Smooth muscle cell of the brain vasculature (primary cell): ENCODE measurements at places on chromosomes 13 and 19.

GRCh38 chr13:113748101-113748861 is 10.7 kb upstream of the TMEM255B start:
- DNase-seq, result no peak

GRCh38 chr13:25727250-25727649 is 324.6 kb downstream of the SHISA2 start:
- no peak for DNase-seq

DNA sequence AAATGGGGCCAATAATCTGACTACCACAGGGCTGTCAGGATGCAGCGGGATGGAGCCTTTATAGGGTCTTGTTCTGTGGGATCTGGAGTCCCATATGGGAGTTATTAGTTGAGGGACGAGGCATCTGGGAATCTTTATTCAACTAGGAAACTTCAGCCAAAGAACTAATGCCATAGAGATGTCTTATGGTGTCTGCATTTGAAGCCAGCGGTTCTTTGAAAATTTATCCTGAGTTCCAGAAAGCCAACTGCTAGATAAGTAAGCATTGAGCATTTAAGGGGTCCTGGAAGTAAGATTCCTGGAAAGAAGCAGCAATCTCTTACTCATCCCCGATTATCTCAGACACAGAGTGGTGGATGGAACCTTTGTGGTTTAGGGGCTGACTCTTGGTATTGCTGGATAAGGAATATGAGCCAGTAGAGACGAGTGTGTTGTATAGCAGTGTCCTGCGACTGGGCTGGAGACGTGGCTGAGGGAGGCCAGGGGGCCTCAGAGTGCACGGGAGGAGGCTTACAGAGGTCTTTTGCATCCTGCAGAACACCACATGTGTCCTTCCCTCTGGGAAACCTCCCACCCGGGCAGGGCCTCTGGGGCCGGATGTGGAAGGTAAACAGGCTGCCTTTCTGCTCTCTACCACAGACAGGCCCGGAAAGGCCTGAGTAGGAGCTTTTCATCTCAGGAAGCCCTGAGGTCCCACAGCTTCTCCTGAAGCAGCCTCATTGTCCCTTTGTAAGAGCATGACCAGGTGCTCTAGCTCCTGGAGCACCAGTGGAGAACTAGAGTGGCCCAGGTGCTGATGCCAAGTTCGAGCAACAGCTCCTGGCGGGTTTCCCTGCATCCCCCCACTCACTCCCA is 28.8 kb downstream of the ACTN4 start:
- DNase-seq, result no peak

DNA sequence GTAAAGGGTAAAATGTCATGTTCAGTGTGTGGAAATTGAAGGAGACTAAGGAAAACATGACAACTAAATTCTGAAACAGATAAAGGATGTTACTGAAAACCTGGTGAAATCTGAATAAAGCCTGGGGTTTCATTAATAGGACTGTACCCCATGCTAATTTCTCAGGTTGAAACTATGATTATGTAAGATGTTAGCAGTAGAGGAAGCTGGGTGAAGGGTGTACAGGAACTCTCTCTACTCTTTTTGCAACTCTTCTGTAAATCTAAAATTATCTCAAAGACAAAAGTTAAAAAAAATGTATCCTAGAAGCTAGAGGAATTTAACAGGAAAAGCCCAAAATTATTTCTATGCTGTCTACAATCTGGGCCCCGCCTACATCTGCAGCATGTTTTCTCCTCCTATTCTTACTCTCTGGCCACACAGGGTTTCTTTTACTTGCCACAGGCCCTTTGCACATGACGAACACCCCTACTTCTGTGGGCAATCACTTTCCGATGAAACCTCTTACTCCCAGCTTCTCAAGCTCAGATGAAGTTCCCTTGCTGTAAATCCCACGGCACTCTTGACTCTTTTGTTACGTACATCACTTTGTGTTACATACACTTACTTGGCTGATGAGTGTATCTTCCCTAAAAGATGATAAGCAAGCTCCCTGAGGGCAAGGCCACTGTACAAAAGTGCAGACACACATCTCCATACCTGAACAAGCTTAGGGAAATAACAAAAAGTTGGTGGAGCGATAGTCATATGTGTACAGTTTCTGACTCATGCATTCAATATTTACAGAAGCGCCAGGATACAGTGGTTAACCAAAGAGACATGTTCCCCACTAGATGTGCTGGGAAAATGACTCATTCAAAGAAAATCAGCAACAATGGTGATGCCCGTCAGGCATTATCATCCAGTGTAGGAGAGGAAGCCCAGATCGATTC is 32.6 kb downstream of the RUBCNL start:
- peak; percentile 82 for DNase-seq

GRCh38 chr13:65965501-65965900 is 1264.6 kb downstream of the PCDH9 start:
- DNase-seq, result no peak

DNA sequence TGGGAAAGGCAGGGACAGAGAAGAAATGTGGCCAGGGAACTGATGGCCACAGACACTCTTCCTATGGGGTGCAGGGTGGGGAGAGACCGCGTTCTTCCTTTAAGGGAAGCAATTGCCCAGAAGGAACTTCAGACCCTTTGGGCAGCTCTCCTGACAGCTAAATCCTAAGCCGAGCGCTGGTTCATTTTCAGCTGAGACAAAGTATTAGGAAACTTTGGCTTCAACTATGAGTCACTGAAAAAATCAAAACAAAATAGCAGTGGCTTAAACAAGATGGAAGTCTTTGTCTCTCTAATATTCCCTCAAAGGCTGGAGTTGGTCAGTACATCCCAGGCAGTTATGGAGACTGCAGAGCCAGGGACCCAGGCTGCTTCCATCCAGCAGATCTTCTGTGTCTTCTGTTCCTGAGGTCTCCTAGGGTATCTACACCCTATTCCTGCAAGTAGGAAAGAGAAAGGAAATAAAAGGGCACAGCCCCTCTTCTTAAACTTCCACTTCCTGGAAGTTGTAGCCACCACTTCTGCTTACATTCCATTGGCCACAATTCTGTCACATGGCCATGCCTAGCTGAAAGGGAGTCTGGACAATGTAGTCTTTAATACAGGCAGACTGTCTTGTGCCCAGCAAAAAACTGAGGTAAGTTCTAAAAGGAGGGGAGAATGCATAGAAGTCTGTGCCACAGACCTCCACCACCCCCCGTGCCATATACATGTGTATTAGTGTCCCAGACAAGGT is 163.5 kb downstream of the KATNAL1 start:
- DNase-seq, result no peak

- DNase-seq, result no peak
Measured at GRCh38 chr13:18949970-18950369, 231.7 kb downstream of the TUBA3C start.

- no peak for DNase-seq
Measured at GRCh38 chr19:27671876-27672275, 1541.1 kb downstream of the UQCRFS1 start.

DNA sequence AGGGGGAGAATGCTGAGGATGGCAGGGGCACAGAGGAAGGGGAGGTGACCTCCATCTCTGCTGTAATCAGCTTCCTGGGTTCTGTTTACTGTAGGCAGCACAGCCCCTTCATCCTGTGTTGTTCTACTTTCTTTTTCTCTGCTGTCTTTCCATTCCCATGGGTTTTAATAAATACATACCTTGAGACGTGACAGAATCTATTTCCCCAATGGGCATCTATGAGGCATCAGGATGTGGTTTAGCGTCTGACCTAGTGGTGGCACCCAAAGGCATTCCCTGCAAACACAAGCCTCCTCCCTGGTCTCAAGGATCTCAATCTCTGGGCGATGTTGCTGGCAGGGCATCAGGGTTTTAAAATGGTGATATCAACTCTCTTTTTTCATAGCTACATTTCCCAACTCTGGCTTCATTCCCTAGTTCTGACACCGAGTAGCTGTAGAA is 60.8 kb downstream of the ALOX5AP start:
- no peak for DNase-seq

GRCh38 chr19:53624771-53625545 is 6.8 kb upstream of the DPRX start:
- DNase-seq, result no peak

DNA sequence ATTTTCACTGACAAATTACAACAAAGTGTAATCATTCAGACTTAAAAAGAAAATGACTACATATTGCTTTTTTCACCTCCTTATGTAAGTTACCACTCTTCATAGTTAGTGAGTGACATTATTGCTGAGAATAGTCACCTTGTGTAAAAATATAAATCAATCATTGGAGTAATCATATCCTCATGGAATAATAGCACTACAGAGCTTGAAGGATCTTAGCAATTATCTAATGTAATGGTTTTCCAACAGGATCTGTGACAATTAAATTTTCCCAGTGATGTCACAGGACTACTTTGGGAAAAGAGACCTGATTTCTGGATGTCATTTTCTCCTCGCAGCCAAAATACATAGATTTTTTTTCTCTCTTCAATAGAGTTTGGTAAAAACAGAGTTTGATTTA is 833.0 kb upstream of the PCDH9 start:
- DNase-seq, result no peak

GRCh38 chr19:52651956-52652355 is 13.8 kb upstream of the ZNF83 start:
- no peak for DNase-seq

- DNase-seq, result no peak
Measured at GRCh38 chr13:107324416-107325204, 756.7 kb upstream of the ARGLU1 start.

DNA sequence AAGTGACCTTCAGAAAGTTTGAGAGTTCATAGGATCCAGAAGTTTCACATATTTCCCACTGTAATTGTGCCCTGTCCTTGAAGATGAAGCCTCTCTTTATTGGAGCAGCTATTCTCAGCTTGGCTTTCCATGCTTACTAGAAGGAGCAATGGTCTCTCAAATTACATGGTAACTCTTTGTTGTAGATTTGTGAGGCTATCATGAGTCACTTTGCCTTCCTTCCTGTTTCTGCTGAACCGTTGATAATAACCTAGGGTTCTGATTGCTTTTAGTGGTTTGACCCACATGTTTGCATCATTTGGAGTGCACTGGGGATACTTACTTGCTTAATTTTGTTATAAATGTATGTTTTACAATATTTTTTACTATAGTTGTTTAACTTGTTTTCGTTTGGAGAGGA is 772.9 kb upstream of the SLITRK6 start:
- no peak for DNase-seq

DNA sequence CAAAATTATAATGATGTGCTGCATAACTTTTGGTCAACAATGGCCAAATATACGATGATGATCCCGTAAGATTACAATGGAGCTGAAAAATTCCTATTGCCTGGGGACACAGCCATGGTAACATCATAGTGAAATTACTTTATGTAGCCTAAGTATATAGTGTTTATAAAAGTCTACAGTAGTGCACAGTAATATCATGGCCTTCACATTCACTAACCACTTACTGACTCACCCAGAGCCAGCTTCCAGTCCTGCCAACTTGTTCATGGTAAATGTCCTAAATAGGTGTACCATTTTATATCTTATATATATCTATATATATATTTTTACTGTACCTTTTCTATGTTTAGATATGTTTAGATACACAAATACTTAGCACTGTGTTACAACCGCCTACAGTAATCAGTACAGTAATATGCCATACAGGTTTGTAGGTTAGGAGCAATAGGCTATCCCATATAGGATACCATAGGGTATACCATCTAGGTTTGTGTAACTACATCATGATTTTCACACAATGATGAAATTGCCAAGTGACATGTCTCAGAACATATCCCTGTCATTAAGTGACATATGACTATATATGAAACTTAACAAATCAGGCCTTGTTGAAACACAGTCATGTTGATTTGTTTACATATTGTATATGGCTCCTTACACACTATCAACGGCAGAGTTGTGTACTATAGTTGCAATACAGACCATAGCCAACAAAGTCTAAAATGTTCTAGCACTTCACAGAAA is 23.7 kb downstream of the DIS3 start:
- DNase-seq, result no peak

- DNase-seq, result no peak
Measured at GRCh38 chr13:52001120-52001731, 10.0 kb downstream of the ATP7B start.

DNA sequence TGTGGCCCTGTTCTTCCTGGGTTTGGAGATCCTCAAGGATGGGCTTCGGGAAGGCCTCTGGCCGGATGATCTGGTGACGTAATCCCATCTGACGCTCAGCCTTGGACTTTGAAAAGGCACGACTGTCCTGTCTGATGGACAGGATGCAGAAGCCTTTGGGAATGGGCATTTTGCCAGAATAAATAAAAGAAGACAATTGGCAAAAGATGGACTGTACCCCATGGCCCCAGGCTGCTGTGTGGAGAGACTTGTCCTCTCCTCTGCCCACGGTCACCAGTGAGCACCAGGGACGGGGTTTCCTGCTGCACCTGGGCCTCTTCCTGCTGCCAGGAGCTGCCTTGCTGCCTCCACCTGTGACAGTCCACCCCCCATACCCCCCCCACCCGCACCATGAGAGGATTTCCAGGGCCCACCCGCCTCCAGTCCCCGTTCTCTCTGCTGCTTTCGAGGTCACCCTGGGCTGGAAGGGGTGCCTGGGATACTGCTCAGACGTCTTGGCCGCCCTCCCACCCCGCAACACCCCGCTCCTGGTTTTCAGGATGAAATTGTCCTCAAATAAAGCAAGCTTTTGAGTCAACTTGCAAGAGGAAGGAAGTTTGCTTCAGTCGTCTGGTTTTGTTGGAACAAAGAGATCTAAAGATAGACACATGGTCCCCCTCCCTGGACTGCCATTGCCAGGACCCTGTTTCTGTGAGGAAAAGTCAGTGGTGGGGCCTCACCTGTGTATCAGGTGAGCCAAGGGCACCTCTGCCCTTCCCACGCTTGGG is 40.9 kb downstream of the MCF2L start:
- DNase-seq, result no peak

GRCh38 chr19:4636151-4636717 is 3.1 kb upstream of the TNFAIP8L1 start:
- DNase-seq, result no peak

DNA sequence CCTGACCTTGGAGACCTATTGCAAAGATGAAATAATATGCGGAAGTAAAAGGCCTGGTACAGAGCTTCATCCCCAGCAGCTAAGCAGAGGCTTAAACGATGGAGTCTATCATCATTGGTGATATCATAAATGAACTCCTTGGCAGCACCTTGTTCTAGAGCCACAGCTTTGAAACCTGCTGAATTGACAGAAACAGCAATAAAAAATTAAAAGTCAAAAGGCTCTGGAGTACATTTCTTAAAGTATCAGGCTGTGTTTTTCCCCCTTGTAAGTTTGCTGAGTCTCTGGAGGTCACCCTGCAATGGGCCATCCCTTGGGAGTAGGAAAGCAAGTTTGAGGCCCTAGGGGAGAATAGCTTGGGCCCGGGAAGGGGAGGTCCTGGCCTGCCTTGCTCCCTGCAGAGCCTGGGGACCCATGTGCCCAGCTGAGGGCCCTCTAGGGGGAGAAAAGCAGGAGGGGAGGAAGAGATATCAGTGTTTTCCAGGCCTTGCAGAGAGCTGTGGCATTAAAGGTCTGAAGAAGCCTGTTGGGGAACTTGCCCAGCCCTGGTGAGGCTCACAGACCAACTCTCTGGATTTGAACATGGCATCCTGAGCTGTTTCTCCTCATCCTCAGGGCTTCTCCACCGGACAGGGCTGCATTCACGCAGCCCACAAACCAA is 416.1 kb downstream of the ZNF536 start:
- no peak for DNase-seq

- no peak for DNase-seq
Measured at GRCh38 chr13:78732445-78733017, 73.6 kb upstream of the OBI1 start.
